ENCODE measurements at places on chromosomes 2 and 18. TPM values are rescaled to one million over a fixed set of nuclear protein-coding genes. Genes with fewer than 3 reads are reported as not detected.

Gene SEPTIN2
- total RNA-seq: 143 TPM

Gene SCN1A
- total RNA-seq: 0.44 TPM

Gene CYRIA
- 2.8 TPM for total RNA-seq

DNA sequence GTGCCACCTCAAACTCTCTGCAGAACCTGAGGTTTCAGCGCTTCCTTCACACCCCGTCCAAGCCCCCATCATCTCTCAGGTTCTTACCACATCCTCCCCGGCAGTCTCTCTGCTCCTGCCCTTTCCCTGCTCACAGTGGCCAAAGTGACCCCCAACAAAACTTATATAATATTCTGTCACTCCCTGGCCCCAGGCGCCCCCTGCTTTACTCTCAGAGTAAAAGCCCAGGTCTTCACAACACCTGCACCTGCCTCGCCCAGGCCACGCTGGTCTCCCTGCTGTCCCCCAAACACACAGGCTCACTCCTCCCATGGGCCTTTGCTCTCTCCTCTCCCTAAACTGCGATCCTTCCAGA, 6.4 kb downstream of the ITGB1BP1 start:
- DNase-seq: no peak

- DNase-seq: no peak
Measured at GRCh38 chr2:191521608-191522208, 156.2 kb upstream of the NABP1 start.

DNA sequence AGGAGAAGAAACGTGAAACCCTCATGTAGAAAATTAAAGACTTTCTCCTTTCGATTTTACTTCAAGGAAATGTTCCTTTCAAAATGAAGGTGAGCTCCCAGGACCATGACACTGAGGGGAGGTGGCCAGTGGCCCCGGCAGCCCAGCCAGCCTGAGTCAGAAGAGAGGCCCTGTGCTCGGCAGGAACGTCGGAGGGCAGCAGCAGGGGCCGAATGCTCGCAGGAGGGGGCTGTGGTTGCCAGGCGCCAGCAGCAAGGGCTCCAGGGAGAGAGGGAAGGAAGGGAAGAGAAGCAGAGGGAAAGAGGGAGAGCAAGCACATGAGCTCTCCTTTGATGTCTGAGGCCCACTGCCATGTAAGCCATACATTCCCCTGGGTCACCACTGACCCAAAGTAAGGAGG, 73.3 kb upstream of the ACKR3 start:
- DNase-seq: no peak

GRCh38 chr2:42602218-42602875, 33.9 kb downstream of the MTA3 start:
- no peak for DNase-seq

- no peak for DNase-seq
Measured at GRCh38 chr18:79466591-79466990, 70.9 kb downstream of the NFATC1 start.

DNA sequence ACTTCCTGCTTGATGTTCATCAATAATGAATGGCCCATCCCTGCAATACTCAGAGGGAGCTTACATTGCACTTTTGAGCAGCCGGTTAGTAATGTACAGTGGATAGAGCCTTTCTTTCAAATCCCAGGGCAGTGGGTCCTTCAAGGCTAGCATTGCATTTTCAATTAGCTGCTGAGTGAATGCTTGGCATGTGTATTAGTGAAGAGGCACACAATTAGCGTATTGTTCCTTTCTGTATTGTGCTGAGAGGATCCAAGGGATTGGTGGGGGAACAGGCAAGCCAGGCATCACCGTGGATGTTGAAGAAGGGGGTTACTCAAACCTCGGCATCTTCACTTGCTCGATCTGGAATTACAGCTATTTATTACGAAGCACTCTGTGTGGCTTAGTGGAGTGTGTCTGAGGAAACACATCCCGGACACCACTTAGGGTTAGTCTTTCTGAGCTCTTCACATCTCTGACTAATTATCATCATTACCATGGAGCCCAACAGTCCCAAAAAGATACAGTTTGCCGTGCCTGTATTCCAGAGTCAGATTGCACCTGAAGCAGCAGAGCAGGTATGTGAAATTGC, at the start of gene PPP1R1C:
PPP1R1C (plus strand) TSS at position 222 of the 574 bp plus-strand sequence; CDS start at position 480, 258 bp downstream.
- no peak for DNase-seq

DNA sequence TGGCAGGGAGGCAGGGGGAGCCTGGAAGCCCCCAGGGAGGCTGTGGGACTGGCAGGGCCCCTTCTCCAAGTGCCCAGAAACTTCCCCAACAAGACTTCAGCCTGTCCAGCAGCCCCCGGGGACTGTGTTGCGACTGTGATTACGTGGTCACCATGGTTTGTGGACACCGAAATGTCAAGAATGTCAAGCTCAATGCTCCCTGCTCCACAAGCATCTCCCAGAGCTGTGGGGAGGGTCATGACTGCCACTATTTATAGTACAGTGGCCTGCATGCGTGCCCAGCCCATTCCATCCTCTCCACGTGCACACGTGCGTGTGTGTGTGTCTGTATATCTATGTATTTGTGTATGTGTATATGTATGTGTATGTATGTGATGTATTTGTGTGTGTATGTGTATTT, 93.8 kb upstream of the MBOAT2 start:
- DNase-seq: no peak

DNA sequence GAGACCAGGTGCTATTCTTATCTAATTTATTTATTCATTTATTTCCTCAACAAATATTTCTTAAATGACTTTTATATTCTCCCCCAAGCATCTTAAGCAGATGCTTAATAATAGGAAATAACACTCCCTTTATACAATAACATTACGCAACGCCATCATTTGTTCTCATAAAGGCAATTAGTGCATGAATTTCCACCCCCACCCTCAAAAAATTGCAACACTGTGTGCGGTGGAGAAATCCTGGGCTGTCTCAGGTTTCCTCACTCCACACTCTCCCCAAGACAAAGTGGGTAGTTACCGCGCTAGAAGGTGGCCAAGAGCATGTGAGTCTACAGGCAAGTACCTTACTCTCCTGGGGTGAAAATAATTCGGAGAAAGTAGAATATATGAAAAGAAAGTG, 37.0 kb upstream of the CTDP1 start:
- no peak for DNase-seq

DNA sequence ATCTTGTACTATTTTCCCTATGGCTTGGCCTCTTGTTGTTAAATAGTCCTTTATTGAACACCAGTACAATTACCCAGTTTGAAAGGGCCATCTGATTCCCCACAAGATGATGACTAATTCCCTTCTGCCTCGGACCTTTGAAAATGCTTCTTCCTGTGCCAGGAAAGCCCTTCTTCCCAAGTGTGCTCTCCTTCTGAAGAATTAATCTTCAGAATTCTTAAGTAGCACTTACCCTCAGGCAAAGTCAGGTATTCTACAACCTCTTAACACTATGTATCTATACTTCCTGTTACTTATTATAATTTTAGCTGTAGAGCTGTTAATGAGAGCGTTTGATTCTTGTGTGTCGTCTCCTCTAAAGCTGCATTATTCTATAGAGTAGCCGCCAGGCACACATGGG, 28.6 kb upstream of the MEX3C start:
- DNase-seq: no peak

DNA sequence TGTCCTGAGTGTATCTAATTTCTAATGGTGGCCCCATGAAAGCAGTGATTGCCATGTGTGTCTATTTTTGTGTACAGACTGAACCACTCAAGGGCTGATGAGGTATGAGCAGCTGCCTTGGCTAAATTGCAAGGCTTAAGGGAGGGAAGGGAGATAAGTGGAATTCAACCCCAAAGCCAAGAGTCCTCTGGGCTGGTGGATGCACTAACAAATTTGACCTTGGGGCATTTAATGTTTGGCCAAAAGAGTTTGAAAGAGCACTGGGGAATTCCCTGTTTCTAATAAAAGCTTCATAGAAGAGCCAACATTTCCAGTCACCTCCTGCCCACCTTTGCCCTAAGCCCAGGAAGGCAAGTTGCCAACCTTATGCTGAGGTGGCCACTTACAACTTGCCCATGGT, 172.1 kb downstream of the SETBP1 start:
- no peak for DNase-seq

GRCh38 chr2:54058449-54058848, 57.0 kb upstream of the ACYP2 start:
- DNase-seq: no peak

DNA sequence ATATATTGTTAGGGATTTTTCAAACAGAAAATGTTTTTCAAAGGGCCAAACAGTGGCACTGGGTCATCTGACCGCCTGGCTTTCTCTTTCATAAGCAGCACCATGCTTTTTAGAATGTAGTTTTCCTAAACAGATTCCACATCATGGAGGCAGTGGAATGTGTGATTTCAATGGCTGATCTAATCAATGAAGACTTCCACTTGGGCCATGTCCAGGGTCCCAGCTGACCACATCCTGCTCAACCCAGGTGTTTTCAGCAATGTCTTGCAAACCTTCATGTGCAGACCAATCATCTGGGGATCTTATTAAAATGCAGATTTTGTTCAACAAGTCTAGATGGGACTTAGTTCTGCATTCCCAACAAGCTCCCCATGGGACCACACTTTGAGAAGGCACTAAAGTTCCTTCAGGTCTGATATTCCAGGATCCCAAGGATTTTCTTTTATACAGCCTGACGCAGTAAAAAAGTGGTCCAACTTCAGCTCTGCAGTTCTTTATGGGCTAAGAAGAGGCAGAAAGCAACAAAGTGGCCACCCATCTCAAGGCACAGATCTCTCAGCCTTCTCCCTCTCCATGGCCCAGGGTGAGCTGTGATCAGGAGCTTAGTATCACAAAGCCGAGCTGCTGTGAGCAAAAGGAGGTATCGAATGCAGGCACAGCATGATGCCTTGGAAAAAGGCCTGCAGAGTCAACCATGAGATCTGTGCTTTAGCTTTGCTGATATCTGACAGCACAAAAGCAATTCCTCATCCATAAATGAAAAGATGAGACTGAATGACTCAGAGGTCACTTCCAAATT, 3.7 kb downstream of the ALKAL2 start:
- DNase-seq: no peak

GRCh38 chr18:26470011-26470637, 78.2 kb downstream of the KCTD1 start:
- DNase-seq: no peak
